NCI-H1105 (cell line): ENCODE measurements at places on chromosomes 2 and 18.
A peak's percentile ranks its signal among the peaks of the same experiment; 100 is the strongest.

GRCh38 chr2:98377544-98377943 lies 31.3 kb downstream of the CNGA3 start:
- DNase-seq, result no peak

DNA sequence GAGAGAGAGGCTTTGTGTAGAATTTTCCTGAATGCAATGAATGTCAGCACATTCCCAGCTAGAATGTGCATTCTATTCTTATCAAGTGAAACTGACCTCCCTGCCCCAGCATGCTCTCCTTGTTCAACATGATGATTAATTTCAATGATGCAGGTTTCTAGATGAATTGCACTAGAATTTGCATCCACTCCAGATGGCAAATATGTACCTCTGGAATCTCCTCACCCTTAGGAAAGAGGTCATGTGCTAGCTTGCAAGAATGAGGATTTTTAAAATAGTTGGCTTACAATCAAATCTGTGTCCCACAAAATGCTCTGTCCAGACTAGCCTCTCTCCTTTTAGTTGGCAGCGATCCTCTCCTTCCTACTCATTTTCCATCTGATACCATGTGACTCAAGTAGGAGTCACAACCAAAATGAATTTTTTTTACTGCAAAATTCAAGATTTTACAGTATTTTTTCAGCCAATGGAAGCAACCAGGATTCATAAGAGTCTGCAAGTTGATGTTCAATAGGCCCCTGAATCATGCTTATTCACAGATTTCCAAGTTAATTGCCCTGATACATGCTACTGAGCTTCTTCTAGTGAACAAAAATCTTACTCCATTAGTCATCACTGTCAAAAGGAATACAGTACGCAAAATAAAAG lies 21.0 kb upstream of the STAT4 start:
- no peak for DNase-seq

GRCh38 chr18:50466634-50467033 lies 91.8 kb downstream of the SKA1 start:
- no peak for DNase-seq

DNA sequence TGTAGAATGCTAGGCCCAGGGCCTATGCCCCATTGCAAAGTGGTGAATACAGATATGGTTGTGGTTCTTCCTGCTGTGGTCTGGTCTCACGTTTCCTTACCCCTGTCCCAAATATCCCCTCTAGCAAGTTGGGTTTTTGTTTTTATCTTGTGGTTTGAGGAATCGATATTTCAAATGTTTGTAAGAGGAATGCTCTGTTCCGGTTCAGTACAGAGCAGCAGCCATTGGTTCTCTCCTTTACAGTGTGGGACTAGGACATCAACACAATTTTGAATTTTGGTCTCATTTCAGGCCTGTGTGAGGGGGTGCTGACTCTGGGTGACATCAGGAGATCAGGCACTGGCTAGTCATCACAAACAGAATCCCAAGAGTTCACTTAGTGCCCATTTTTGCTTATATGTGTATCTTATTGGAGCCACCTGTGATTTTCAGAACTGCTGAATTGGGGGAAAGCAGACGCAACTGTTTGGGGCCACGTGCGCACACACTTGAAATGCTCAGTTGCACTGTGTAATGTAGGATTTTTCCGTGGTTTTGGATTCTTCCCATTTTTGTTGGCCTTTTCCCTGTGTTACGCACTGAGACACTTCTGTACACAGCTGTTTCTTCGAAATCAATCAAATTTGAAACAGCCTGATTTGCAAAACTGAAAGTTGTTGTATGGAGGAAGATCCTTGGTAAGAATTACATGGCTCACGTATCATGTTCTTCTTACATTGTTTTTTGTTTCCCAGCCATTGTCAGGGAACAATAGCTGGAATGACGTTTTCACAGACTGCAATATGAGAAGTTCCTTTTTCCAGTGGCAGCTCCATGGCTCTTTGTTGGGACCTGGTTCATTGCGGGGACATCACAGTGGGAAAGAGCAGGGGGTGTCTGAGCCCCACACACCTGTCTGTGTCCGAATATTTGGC lies 8.6 kb downstream of the SH3BP4 start:
- DNase-seq, result no peak

DNA sequence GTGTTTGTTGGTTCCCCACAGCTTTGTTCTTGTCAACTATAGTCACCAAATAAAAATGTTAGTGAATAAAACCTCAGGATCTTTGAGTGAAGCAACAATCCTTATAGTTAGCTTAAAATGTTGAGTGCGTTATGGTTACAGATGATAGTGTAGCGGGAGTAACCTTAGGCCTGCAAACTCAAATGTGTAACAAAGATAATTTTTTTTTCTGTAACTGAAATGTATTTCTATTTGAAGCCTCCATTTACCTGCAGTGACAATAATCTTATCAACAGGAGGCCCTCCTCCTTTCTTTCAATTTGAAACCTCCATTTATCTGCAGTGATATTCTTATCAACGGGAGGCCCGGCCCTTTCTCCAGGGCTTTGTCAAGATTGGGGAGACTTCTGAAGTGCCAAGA lies 3.1 kb upstream of the C2orf49 start:
- DNase-seq, result no peak

- no peak for DNase-seq
These were observed 6.9 kb downstream of the CD28 start for GRCh38 chr2:203713381-203713780.

DNA sequence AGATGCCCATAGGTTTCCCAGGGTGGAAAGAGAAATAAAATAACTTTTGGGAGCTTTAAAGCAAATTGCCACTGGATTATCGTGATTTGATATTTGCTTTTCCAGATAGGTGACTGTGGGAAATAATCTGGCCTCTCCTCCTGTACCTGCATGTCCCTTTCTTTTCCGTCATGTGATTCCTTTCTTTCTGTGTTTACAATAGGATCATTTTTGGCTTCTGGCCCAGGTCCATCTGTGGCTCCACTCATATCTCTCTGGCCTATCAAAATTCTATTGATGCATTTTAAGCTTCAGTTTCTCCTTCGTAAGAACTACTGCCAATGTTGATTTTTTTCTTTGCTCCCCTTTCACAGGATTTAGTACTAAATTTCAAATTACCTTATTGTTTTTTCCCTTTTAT lies 153.6 kb downstream of the CCDC85A start:
- DNase-seq, result peak; percentile 83

DNA sequence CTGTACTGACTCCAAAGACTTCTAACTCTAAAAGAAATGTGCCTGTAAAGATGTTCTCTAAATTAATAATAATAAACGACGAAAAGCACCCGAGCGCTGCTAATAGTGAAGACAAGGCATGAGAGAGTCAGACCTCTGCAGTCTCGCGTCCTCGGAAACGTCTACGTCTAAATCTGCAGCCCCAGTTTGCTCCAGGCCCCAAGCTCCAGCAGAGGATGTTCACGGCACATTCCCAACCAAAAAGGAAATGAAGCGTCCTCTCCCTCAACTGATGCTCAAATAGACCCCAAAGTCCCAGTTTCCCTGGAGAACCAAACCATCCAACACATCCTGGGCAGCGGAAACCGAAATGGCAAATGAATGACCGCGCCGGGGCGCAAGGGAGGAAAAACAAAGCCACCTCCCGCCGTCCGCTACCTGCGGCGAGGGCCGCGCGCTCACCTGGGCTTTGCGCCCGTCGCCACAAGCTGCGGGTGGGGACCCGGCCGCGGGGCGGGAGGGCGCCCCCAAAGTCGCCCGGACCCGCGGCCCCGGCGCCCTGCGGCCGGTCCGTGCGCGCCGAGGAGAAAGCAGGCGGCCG lies 47.1 kb upstream of the CCDC150 start:
- peak; percentile 56 for DNase-seq

GRCh38 chr2:25127646-25128045 lies 40.7 kb downstream of the POMC start:
- no peak for DNase-seq

DNA sequence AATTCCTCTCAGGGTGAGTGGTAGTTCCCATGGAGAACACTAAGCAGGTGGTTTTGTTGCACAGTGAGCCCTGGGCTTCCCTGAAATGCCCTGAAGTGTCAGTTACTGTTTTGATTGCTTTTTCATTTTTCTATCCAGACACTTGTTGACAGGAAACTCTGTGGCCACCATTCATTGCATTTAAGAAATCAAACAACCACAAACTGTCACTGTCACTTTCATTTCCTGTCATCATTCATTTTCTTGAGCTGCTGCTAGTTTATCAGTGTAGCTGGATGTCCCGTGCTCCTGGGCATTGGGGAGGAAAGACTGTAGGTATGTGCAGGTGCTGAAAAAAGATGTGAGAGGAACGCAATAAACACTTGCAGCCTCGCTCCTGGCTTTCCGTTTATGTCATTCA lies 891.6 kb upstream of the ZEB2 start:
- DNase-seq, result peak; percentile 25

- DNase-seq, result no peak
These were observed 41.0 kb downstream of the LPIN2 start for GRCh38 chr18:2971741-2972552.

- DNase-seq, result no peak
These were observed 99.9 kb downstream of the USP34 start for GRCh38 chr2:61371027-61371426.

GRCh38 chr2:191122638-191123294 lies 28.0 kb downstream of the STAT4 start:
- no peak for DNase-seq

DNA sequence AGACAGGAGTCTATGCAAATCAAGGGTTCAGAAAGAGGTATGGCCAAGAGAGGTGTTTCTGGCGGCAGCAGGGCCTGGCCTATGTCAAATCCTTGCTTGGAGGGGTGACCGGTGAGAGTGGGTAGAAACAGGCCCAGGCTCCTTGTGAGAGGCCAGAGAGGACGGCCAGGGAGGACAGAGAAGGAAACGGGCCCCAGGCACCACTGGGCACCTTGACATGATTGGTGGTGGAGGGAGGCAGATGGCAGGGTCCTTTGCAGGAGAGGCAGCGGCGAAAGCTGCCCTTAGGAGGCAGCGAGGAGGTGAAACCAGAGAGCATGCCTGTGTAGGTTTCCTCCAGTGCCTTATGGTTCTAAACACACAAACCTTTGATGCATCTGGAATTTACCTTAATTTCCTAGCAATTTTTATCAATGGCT lies 6.2 kb downstream of the RAMP1 start:
- no peak for DNase-seq

GRCh38 chr2:233025706-233026105 lies 6.8 kb upstream of the NEU2 start:
- DNase-seq, result no peak

DNA sequence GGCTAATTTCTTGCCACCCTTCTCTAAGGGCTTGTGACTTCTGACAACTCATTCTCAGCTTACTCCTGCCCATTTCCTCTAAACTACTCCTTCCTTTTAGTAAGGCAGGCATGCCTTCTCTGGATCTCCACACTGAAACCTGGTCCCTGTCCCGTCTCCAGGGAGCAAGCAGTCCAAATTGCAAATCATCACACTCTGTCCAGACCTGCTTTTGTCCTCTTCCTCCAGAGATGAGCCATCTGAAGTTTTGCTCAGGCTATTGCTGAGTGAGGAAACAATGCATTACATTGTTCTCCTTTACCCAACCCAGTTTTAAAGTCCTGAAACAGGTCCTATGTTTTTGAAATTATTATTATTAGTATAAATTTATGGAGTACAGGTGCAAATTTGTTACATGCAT lies 57.3 kb downstream of the ARHGAP25 start:
- DNase-seq, result no peak

GRCh38 chr2:28656937-28657615 lies 94.6 kb upstream of the PPP1CB start:
- no peak for DNase-seq

DNA sequence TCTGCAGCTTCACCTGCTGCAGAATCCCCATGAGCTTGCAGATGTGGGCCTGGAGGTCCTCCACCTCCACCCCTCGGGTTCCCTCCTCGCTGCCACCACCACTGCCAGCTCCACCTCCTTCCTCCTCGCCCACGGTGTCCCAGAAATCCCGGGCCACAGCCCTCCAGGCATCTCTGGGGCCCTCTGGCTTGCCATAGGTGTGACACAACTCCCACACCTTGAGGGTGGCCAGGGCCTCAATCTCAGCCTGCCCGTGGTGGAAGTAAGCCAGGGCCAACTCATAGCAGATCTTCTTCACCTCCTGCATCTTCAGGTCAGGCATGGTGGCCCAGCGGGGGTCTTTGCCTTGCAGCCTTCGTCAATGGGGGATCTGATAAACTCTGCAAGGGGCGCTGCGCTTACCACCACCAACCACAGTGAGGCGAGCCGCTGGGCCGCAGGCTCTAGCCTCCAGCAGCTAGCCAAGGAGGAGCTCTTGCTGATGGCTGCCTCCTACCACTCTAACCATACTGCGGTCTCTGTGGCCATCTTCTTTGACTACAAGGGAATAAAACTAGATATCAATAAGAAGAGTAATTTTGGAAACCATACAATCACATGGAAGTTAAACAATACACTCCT lies 36.1 kb upstream of the ANKRD62 start:
- DNase-seq, result no peak

DNA sequence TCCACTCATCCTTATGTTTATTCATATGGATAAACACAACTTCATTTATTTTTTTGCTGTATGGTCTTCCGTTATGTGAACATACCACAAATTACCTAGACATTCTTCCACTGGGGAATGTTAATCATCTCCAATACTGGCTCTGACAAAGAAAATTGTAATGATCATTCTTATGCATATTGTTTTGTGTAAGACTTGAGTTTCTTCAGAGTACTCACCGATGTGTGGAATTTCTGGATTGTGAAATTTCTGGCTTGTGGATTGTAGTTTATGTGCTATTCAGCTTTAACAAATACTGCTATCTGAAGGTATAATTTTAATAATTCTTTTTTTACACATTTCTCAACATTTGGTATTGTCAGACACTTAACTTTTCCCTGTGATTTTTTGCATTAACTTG lies 212.2 kb upstream of the THUMPD2 start:
- no peak for DNase-seq

DNA sequence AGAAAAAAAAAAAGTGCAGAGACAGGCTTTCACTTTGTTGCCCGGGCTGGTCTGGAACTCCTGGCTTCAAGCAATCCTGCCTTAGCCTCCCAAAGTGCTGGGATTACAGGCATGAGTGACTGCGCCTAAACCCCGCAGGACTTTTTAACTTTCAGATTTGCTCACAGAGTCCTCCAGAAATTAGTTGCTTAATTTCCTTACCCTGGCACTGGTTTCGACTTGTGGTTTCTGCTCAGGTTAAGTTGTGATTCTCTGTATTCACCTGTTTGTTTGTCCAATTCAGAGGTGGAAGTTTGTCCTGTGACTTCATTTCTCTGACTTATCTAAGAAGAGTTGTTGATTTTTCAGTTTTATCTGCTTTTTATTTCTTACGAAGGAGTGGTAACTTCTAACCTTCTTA lies 238.1 kb downstream of the TMEM182 start:
- DNase-seq, result no peak

GRCh38 chr2:22883054-22883453 lies 501.9 kb upstream of the KLHL29 start:
- DNase-seq, result no peak

- peak; percentile 39 for DNase-seq
These were observed 752 bp downstream of the MGAT4A start for GRCh38 chr2:98730053-98730706.
